ENCODE measurements at places on chromosomes 2 and 18.
A peak's percentile ranks its signal among the peaks of the same experiment; 100 is the strongest.

DNA sequence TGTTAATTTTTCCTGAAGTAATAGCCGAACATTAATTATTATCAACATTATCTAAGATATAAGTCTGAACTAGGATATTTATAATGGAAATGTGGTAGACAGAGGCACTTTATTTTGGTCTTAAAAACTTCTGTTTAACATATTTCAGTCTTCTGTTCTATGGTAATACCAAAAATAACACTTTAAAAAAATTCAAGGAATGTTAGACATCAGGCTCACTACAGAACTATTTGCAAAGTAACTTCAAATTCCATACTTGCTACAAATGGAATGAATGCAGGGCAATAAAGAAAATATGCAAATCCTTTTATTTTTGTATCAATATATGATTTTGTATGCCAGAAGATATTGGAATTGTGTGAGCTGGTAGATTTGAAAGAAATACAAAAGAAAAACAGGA, 345.5 kb upstream of the DSEL start:
- DNase-seq = no peak

- no peak for DNase-seq
These were observed 173.4 kb upstream of the SATB2 start for GRCh38 chr2:199631129-199631528.

DNA sequence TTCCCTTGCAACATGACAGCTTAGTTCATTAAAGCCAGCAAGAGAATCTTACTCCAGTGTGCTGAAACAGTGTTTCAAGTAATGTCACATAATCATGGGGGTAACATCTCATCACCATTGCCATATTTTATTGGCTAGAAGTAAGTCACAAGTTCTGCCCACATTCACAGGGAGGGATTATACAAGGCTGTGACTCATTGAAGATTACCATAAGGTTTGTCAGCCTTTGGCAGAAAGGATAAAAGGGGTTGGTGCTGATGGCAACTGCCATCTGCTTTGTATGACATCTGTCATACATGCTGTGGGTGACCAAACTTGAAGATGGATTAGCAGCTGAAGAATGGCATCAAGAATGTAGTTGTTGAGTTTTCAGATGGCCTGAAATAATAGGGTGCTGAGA, 61.2 kb downstream of the KCNE4 start:
- DNase-seq = no peak

DNA sequence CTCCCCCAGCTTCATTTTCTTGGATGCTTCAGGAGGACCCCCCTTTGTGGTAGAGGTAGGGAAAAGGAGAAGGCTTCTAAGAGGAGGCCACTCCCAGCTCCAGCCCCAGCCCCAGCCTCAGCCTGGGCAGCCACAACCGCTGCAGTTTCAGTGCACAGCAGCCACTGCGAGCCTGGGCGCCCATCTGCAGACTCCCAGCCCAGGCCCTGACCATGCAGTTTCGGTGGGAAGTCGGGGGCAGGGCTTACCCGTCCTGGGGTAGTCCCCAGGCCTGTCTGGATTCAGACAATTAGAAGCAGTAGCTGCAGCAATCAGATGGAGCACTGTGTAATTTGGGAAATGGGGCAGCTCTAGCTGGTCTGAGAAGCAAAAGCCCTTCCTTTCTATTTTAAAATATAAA, 28.6 kb downstream of the ITM2C start:
- no peak for DNase-seq

GRCh38 chr18:49273241-49273880, 187.1 kb downstream of the DYM start:
- no peak for DNase-seq

GRCh38 chr2:11224887-11225286, 69.6 kb downstream of the SLC66A3 start:
- DNase-seq = no peak

GRCh38 chr18:21496277-21496835, 104.1 kb downstream of the ESCO1 start:
- no peak for DNase-seq

- DNase-seq = no peak
These were observed 289.2 kb downstream of the ZNF521 start for GRCh38 chr18:25062720-25063119.

DNA sequence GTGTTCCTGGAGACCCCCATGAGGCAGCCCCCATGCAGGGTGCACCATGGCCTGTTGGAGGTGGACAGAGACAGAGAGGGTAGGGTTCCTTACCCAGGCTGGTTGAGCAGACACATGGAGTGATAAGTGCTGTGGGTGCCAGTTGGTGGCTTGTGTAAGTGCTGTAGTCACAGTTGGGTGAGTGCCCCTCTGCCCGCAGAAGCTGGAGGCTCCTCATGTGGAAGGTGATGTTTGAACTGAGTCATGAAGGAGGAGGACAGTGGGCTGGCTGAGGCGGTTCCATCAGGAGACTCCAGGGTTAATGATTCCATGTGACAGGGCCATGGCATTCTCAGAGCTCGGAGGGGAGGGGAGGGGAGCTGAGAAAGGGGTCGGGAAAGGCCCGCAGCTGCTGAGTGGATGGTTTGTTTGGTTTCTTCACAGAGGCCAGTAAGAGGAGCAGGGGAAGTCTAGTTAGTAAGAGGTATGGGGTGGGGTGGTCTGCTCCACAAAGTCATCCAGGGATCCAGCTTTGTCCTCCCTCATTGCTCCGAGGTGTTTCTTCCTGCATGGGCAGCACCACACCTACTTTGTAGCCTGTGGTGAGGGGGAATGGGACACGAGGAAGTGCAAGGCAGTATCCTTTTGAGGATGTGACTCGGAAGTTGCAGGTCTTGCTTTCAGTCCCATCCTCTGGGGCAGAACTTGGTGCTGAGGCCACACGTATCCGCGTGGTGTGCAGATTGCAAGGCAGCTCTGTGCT, 13.6 kb downstream of the IMPA2 start:
- DNase-seq = no peak

GRCh38 chr2:24058564-24059271, 9.2 kb downstream of the FKBP1B start:
- DNase-seq = no peak

- DNase-seq = no peak
These were observed 1147.1 kb downstream of the CNTNAP5 start for GRCh38 chr2:125172181-125172580.

DNA sequence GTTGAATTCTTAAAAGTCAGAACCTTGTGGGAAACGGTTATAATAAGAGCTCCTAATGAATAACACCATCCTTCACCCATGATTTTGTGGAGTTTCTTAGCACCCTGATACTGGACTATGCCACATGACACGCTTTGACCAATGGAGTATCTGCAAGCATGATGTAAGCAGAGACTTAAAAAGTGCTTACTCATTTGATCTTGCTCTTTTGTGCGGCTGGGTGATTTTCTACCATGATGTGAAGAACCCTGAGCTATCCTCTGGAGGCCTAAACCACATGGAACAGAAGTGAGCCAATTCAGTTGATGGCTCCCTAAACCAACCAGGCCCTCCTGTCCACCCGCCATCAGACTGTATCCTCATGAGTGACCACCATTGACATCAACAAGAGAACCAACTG, 70.9 kb downstream of the TCF4 start:
- no peak for DNase-seq

DNA sequence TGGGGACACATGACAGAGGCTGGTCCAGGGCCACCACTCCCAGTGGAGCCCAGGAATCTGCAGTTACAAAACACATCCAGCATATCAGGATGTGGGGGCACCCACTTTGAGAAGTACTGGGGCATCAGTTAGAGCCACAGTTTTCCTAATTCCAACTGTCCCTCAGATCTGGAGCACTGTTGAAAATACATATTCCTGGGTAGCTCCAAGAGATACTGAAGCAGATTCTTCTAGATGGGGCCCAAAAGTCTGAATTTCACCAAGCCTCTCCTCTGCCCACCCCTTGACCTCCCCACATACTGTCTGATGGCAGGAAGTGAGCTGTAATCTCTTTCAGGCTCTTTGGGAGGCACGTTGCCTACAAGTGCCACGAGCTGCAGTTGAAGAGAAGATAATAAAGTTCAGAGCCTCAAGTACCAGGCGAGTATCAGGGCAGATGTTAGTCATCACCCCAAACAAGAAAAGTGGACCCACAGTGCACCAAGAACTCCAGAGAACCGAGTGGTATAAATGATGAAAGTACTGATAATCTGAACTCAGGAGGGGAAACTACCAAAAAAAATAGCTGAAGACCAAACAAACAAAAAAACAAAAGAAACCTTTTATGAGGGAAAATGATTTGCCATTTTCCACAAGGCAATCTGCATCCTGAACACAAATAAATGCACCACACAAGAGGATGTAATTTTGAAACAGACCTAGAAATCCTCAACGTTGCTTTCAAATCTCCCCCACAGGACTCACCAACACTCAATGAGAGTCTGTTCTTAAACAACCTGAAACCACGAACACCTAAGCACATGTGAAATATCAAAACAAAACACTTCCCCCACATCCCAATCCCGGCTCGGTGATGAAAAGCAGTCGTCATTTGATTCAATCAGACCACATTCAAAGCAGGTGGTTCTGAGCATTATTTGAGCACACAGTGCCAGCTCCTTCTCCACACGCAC, 98.7 kb downstream of the TCF4 start:
- DNase-seq = no peak

- no peak for DNase-seq
These were observed 31.6 kb downstream of the KCNK3 start for GRCh38 chr2:26723991-26724750.

GRCh38 chr18:48949050-48949605, 1.6 kb downstream of the SMAD7 start:
- DNase-seq = peak; percentile 40

DNA sequence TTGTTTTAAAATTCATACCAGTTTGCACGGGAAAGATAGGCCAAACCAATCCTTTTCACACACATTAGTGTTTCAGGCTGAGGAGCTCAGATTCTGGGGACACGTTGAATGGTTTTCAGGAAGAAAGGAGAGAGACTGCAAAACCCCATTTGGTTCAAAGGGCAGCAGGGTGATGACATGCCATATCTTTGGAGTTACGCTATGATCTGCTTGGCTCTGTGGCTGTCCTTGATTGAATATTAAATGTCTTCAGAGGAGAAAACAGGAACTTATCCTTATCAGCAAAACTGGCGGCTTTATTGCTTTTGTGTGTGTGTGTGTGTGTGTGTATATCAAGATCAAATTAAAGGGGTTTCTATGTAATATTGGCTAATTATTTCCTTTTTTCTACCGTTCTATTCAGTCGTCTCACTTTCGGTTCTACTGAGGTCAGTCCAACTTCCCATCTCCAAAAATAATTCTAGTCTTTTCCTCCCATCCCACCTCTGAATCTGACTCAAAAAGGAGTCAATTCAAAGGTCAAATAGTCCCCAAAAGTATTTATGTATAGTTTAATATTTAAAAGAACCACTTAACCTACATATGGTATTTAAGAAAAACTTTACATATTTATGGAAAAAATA, 292.9 kb upstream of the CCDC68 start:
- no peak for DNase-seq

DNA sequence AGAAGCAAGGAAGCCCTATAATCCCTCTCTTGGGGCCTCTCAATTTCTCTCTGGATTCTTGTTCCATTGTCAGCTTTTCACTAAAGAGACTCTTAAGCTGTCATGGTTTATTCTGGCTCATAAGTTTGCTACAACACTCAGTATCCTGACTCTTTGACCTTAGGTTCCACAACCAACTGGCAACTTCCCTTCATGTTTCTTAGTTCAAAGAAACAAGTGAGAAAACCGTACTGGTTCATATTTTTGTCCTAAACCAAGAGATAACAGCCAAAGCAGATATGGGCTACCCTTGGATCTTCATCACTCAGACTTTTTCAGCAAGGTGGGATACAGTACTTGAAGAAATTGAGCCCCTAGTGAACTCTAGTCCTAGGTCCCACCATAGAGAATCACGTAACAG, 109.9 kb upstream of the CRIM1 start:
- DNase-seq = no peak

DNA sequence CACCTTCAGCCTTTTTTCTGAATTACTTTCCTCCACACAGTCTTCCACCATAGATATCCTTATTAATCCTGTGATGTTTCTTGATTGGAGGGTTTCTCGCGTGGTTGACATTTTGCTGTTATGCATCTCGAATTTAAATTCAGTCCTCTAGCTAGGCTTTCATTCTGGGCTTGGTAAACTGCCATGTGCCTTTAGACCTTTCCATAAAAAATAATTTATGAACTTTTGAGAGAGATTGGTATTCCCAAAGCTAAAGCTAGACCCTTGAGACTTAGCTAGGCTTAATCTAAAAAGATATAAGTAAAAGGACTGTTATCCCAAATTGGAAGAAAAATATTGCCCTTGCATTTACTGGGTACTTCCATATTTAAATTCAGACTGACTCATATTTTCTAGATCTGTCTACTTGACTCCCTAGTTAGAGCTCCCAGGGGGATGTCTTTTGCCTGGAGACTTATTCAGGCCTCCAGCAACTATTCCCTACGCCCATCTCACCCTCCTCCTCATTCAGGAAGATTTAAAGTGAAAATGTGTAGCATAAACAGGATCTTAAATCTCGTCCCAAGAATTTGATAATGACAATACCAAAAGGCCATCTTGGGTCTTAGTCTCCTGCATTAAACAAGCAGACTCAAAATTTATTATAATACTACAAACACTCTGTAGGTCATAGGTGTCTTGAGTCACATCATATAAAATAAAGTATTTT, 60.3 kb downstream of the KIAA2012 start:
- no peak for DNase-seq

DNA sequence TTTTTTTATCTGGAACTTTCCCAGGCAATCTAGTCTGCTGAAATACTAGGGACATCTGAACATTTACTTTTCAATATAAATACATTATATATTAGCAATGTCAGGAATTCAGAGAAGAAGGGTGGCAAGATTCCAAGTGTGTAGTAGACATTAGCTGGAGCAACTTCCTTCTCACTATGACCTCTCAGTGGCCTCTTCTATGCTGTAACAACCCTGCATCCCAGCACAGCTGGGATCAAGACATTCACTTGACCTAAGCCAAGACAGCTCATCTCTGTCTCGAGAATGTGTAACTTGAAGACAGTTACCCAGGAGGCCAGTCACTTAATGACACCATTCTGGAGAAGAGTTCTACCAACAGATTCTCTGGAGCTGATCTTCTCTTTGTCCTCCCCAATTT, 61.7 kb upstream of the RALBP1 start:
- DNase-seq = no peak

GRCh38 chr18:35267161-35267651, 22.8 kb downstream of the ZSCAN30 start:
- peak; percentile 78 for DNase-seq

DNA sequence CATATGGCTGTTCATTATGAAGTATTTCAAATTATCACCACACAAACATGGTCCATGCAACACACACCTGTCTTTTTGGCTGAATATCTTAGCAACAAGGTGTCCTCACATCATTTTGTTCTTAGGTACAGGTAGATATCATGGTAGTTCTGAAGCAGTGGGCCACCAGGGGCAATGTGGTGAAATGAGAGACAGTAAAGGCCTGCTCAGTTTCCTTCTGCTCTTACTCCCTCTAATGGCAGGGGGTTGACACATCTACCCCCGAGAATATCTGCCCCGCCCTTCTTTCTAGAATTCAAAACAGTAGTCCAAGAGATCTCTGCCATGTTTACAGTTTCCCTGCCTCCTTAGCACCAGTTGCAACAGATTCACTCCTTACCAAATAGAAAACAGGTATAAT, 147.0 kb upstream of the KLHL14 start:
- no peak for DNase-seq

All from CD4-positive, alpha-beta T cell treated with Interleukin-15 for 4 hours (primary cell).